ENCODE measurements at places on chromosomes 5 and 9.

- DNase-seq: no peak
These were observed 6.0 kb downstream of the NACC2 start for GRCh38 chr9:136088939-136089696.

- DNase-seq: no peak
These were observed 105.0 kb upstream of the ALDH1B1 start for GRCh38 chr9:38287420-38287985.

GRCh38 chr9:90907790-90908189, 106.2 kb downstream of the SYK start:
- DNase-seq: no peak

- DNase-seq: no peak
These were observed 409.6 kb upstream of the PAPPA start for GRCh38 chr9:115743709-115744605.

DNA sequence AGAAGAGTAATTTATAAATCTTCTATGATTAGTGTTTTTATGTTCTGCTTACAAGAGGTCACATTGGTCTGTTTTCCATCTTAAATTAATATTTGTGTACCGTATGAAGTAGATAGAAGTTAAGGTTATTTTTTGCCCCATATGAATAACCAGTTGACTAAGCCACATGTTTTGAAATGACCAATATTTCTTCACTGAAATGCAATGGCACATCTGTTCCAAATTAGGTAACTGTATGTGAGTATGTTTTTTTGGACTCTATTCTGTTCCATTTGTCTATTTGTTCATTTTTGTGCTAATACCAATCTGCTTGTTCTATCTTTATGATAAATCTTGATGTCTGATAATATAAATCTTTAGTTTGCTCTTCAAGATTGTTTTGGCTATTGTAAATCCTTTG, 17.7 kb downstream of the JAK2 start:
- no peak for DNase-seq

GRCh38 chr5:174706997-174707572, 17.3 kb upstream of the MSX2 start:
- no peak for DNase-seq

GRCh38 chr5:150931368-150931965, 26.7 kb upstream of the ZNF300 start:
- DNase-seq: no peak

- DNase-seq: no peak
These were observed 62.9 kb downstream of the GCNT1 start for GRCh38 chr9:76521906-76522305.

GRCh38 chr9:136518623-136519022, 27.2 kb downstream of the NOTCH1 start:
- DNase-seq: no peak

- DNase-seq: no peak
These were observed 35.4 kb downstream of the CXXC5 start for GRCh38 chr5:139683295-139684271.

- DNase-seq: no peak
These were observed 41.0 kb upstream of the PCSK1 start for GRCh38 chr5:96474073-96474472.

DNA sequence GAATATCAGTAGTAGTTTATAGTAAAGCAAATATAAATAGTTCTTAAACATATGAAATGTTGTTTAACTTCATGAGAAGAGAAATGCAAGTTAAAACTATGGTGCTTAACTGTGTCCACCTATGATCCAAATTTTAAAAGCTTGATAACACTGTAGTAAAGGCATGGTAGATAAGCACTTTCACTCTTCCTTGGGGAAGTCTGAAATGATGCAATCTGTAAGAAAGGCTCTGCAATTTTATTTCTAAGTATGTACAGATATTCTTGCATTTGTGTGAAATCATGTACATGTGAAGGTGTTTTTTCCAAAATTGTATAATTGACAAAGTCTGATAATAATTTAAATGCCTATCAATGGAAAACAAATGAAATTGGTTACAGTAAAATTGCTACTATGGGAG, 66.9 kb downstream of the SYK start:
- no peak for DNase-seq

- DNase-seq: no peak
These were observed 63.5 kb downstream of the ENC1 start for GRCh38 chr5:74576941-74577456.

GRCh38 chr9:93204470-93205043, 20.6 kb downstream of the WNK2 start:
- DNase-seq: no peak

DNA sequence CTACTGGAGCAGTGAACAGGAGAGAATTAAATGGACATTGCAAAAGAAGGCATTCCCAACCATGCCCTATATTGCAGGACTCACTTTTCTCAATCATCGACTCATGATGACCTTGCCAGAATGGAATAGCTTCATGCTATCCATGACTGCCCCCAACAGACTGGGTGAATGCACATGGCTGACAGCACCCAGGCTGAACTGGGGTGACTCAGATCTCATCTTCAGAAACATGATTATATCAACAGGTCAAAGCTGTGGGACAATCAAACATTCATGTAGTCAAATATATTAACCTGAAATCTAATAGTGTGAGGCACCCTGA, 34.7 kb upstream of the MIER3 start:
- DNase-seq: no peak

DNA sequence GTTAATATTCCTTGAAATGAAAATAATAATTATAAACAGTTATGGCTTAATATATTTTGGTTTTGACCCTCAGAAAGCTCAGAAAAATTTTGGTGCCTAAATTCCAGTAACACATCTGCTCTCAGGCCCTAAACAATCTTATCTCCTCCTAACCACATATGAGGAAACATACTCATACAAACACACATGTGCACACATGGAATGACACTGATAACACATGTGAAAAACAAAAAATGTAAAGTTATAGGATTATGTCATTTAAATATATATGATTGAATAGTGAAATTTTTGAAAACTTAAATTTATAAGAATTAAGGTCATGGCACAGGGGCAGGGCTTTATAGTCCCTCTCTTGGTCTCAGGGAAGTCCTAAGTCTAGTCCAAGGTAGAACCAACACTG, 127.2 kb upstream of the TRPC7 start:
- no peak for DNase-seq

GRCh38 chr9:96183751-96184150, 118.2 kb downstream of the HSD17B3 start:
- no peak for DNase-seq

GRCh38 chr9:61666849-61667371, 477.1 kb downstream of the SPATA31A7 start:
- DNase-seq: no peak

DNA sequence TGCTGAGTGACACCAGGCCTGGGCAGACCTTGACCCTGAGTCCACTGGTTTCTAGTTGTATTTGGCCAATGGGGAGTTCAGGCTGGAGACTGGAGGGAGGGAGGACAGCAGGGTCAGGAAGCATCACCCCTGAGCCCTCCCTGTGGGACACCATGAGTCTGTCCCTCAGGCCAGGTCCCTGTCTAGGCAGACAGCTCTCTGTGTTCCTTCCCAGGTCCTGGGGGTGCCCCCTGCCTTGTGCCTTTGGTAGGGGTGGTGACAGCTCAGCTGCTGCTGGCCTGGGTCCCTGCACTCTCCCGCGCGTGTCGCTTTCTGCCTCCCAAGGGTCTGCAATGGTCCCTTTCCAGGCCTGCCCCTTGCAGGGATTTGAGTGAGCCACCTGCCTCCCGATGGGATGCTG, 125.5 kb downstream of the OLFM1 start:
- no peak for DNase-seq

DNA sequence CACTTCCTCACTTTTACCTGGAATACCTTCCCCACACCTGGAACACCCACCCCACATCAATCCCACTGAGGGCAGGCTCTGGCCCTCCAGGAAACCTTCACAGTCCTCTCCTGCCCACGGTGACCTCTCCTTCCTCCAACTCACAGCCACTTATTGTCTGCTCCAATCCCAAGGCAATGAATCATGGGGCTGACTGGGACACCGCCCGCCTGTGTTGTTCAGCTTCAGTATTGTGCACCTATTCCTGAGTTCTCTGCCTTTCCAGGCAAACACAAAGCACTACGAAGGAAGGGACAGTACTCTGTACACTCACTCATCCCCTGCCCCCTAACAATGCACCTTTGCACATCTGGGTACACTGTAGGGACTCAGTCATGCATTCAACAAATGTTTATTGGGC, 7.3 kb downstream of the PCDH1 start:
- no peak for DNase-seq

DNA sequence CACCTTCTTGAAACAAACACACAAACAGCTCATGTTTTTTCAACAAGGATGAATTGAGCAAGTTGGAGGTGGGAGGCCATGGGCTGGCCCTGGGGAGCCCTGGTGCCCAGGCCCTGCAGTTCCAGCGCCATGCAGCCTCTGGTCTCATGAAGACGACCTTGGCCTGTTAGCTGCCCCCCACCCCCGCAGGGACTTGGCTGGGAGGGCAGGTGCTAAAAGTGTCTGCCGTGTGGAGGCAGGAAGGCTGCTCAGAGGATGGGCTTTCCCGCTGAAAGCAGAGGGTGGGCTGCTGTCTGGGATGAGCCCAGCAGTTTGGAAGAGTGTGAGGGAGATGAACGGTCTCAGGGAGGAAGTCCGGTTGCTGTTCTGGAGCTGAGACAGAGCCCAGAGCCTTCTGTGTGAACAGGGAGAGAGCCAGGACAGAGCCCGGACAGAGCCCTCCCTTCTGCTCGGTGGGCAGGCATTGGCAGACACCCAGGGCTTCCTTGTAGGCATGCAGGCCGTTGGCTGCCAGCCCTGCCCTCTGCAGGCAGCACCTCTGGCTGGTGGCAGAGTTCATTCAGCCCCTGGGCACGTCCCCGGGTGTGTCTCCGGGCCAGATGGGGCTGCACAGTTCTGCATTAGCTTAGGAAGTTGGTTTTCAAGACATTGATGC, 18.7 kb downstream of the ROPN1L start:
- no peak for DNase-seq

GRCh38 chr5:24401773-24402172, 243.0 kb downstream of the CDH10 start:
- no peak for DNase-seq

DNA sequence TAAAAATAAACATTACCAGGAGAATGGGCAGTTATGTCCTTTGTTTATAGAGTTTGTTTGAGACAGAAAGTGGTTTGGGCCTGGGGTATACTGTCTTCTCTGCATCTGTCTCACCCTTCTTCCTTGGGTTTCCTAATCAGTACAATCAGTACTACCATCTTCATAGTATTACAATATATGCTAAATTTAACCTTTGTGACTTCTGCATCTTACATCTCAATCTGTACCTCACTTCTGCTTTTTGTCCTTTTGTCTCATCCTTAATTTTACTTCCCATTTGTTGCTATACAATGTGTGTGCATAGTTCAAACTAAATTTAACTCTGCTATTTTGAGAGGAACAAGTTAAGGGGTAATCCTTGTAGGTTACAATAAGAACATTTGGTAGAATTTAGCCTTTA, 19.6 kb downstream of the FBXO38 start:
- DNase-seq: no peak

DNA sequence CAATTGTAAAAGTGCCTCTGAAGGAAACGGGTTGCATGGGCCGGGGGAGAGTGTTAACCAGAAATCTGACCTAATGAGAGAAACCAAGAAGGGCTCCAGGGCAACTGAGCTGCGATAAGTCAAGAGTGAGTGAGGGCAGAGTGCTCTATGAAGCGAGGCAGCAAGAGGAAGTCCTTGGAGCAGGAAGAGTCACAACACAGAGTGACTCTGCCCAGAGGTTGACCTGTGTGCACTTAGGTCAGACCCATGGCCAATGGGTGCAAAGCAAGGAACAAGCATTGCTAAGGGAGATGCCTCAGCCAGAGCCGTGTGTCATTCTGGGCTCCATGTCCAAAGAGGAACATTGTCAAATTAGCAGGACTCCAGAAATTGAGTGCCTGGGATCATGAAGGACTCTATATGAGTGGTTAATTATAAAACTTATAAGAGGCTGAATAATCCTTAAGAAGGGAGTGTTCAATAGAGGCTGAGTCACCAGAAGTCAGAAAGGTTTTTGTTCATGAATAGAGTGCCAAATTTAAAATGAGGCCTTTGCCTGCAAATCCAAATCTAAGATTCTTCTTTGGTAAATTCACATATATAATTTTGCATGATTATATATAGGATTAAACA, 438.5 kb downstream of the MED10 start:
- DNase-seq: no peak

DNA sequence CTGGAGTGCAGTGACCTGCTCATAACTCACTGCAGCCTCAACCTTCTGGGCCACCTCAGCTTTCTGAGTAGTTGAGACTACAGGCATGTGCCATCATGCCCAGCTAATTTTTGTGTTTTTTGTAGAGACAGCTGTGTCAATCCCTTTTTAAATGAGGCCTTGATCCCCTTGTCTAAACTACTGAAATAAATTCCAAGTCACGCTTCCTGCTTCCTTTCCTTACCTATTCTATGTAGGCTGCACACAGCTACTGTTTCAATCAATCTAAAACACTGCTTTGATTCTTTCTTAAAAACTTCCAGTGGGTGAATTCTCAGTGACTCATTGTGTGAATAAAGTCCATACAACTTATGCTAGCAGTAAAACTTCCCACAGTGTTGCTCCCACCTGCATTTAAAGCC, 2.9 kb upstream of the C7 start:
- DNase-seq: no peak

DNA sequence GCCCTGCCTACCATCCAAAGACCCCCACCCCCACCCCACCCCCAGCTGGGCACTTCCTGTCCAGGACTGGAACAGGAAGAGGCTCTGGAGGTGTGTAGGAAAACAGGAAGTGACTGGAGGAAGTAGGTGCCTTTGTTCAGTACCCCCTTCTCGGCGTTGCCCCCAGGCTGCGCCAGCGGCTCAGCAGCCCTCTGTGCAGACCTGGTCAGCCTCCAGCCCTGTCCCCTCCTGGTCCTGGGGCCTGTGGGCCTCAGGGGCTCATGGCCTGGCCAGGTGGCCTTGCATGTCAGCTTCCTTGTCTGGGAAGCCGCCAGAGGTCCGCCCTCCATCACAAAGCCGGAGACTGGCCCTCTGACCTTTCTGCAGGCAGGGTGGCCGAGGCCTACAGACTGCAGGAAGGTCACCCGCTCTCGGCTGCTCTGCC, 26.0 kb downstream of the FLT4 start:
- DNase-seq: no peak

GRCh38 chr5:176543428-176544182, 5.5 kb upstream of the CDHR2 start:
- peak; percentile 62 for DNase-seq

GRCh38 chr9:113522858-113523257, 59.3 kb downstream of the RGS3 start:
- no peak for DNase-seq

- no peak for DNase-seq
These were observed 40.5 kb upstream of the MYO10 start for GRCh38 chr5:16976625-16977008.

DNA sequence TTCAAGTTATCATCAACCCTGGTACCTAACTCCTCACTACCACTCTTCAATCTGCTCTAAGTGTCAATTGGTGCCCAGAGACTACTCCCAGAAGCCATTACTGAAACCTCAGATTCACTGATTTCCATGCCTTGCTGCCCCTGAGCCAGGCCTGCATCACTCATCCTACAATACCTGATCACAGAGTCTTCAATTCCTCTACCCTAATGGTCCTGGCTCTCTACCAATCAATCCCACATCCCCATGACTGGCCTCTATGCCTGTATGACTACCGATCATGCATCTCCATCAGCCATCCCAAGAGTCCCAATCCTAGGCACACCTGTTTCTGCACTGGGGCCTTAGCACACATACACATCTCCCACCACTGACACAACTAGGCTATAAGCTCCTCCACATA, 2.5 kb downstream of the ZNF484 start:
- DNase-seq: no peak

Data from activated T-helper 1 cell treated with anti-CD3 and anti-CD28 coated beads, Interleukin-2, amount 50 U/mL, for 16 hours (primary cell).